ENCODE measurements at places on chromosomes 13 and 19. TPM values are rescaled to one million over a fixed set of nuclear protein-coding genes. Genes with fewer than 3 reads are reported as not detected.

The ZNF154 gene
- 42.8 TPM for total RNA-seq

The IZUMO1 gene
- not detected for total RNA-seq

The ERVK3-1 gene
- 79.0 TPM for total RNA-seq

The ZNF790 gene
- 15.1 TPM for total RNA-seq

The CEACAM20 gene
- total RNA-seq = not detected

The ACP7 gene
- total RNA-seq = not detected

The PROZ gene
- total RNA-seq = not detected

The GSX1 gene
- total RNA-seq = not detected

DNA sequence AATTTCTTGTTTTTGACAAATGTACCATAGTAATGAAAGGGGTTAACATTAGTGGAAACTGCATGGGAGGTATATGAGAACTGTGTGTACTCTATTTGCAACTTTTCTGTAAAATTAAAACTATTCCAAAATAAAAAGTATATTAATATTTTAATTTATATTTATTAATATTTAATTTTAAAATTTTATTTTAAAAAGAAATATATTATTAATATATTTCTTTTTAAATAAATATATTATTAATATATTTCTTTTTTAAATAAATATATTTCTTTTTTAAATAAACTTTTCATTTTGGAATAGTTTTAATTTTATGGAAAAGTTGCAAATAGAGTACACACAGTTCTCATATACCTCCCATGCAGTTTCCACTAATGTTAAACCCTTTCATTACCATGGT lies 101.1 kb upstream of the SLC7A1 start:
- no peaks in the 10 kb centered on the region for H3K36me3 ChIP-seq
- no peaks in the 10 kb centered on the region for H3K4me1 ChIP-seq
- no peak overlapping the region for H3K27ac ChIP-seq
- no peak for DNase-seq
- no peak overlapping the region for H3K4me3 ChIP-seq

DNA sequence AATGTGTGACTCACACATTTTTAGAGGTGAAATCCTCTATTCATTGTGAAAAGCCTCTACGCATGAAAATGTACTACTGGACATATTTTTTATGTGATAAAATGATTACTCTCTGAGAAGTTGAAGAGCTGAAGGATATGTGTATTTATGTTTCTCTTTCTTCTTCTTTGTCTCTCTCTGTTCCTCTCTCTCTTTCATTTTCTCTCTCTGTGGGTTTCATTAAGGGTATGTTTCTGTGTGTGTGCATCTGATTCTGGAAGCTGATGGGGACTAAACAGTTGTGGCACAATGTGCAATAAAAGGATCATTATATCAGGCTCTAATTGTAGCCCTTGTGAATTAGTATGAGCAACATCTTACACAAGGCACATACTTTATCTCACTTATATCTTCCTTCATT lies 867.7 kb downstream of the PCDH9 start:
- no peak for DNase-seq
- H3K36me3 ChIP-seq = no peaks in the 10 kb centered on the region
- H3K27me3 ChIP-seq = no peaks in the 10 kb centered on the region
- no peak overlapping the region for H3K27ac ChIP-seq

GRCh38 chr13:37369616-37370015 lies 229.0 kb downstream of the POSTN start:
- H3K27ac ChIP-seq = no peak overlapping the region
- no peak for DNase-seq
- H3K4me1 ChIP-seq = no peaks in the 10 kb centered on the region
- H3K4me3 ChIP-seq = no peak overlapping the region

- no peaks in the 10 kb centered on the region for H3K4me1 ChIP-seq
- H3K27ac ChIP-seq = no peak overlapping the region
- no peak for DNase-seq
- H3K36me3 ChIP-seq = no peaks in the 10 kb centered on the region
- H3K4me3 ChIP-seq = no peak overlapping the region
- H3K27me3 ChIP-seq = no peaks in the 10 kb centered on the region
Measured at GRCh38 chr13:111326981-111327642, 6.7 kb downstream of the TEX29 start.

DNA sequence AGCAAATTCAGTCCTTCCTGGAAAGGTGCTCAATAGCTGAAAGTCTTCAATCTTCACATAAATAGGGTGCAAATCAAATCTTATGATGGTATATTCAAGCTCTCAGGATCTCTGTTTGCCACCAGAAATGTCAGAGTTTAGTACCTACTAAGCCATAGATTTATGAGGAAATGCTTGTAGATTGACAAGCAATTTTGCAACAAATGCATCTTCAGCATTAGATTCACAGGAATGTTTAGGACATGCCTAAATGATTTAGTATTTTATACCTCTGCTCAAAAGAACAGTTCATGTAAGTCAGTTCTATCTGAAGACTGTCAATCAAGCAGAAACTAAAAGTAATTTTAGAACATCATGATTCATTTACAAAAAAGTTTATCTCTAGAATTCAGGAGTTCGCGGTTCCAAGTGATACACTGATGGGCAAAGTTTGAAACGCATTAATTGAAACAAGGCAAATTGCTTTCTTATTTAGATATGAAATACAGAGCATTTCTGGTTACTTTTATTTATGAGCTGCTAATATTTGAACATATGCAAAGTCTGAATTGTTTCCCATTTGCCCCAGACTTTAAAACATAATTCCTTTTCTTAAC lies 65.7 kb downstream of the DACH1 start:
- no peak overlapping the region for H3K4me3 ChIP-seq
- H3K27ac ChIP-seq = no peak overlapping the region
- DNase-seq = no peak
- H3K36me3 ChIP-seq = no peaks in the 10 kb centered on the region
- H3K27me3 ChIP-seq = no peaks in the 10 kb centered on the region
- no peaks in the 10 kb centered on the region for H3K4me1 ChIP-seq

- H3K27me3 ChIP-seq = no peaks in the 10 kb centered on the region
- no peak for DNase-seq
- H3K36me3 ChIP-seq = no peaks in the 10 kb centered on the region
- no peak overlapping the region for H3K4me3 ChIP-seq
- H3K4me1 ChIP-seq = no peaks in the 10 kb centered on the region
- H3K27ac ChIP-seq = no peak overlapping the region
Measured at GRCh38 chr19:14502334-14503092, 6.6 kb upstream of the GIPC1 start.

GRCh38 chr19:12884926-12885748 lies 1.9 kb downstream of the KLF1 start:
- peak; percentile 89 for DNase-seq
- H3K27me3 ChIP-seq = no peaks in the 10 kb centered on the region
- peaks cover 19% of the 10 kb centered on the region for H3K4me1 ChIP-seq
- no peaks in the 10 kb centered on the region for H3K36me3 ChIP-seq

- H3K36me3 ChIP-seq = no peaks in the 10 kb centered on the region
- no peak overlapping the region for H3K27ac ChIP-seq
- H3K4me3 ChIP-seq = no peak overlapping the region
- no peaks in the 10 kb centered on the region for H3K4me1 ChIP-seq
Measured at GRCh38 chr13:105346141-105346775, 1189.2 kb downstream of the EFNB2 start.

DNA sequence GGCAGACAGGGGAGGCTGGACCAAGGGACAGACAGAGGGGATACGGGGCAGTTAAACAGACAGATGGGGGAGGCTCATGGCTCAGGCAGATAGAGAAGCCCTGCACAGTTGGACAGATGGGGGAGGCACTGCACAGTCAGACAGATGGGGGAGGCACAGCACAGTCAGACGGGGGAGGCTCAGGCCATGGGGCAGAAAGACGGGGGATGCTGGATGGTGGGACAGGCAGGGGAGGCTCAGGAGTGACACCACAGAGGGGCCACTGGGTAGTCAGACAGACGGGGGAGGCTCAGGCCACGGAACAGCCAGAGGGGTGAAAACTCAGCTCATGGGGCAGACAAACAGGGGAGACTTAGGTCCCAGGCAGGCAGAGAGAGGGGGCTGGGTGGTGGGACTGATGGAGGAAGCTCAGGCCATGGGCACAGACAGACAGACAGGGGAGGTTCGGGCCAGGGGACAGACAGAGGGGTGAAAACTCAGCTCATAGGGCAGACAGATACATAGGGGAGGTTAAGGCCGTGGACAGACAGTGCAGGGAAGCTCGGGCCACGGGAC lies 886 bp downstream of the MFSD12 start:
- H3K36me3 ChIP-seq = no peaks in the 10 kb centered on the region

GRCh38 chr19:30559446-30559845 lies 187.3 kb downstream of the ZNF536 start:
- DNase-seq = no peak
- H3K4me1 ChIP-seq = no peaks in the 10 kb centered on the region
- no peaks in the 10 kb centered on the region for H3K27me3 ChIP-seq
- H3K27ac ChIP-seq = no peak overlapping the region

DNA sequence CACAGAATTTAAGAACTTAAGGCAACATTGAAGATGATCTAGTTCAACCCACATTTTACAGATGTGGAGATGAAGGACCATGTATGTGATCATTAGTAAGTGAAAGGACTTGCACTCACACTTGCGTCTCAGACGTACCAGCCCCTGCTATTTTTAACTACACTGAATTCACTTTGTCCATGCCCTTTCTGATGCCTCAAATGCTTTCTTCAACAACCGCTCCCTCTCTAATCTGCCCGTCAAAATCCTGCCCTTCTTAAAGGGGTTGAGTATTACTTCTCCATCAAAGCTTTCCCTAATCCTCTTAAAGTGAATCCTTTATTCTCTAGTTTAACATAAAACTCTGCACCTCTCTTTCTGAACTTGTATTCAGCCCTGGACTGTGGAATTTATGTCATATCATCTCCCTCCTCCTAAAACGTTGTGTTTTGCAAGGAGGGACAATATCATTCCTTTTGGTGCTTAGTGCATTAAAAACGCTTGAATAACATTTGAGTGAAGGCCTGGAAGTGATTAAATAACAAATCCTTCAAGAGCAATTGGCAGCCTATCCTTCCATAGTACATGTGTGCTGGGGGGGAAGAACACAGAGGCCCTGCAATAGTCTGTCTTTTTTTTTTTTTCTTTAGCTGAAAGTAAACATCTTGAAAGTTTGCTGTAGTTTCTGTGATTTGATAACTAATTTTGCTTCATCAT lies 493.3 kb downstream of the LMO7 start:
- H3K4me3 ChIP-seq = no peak overlapping the region
- no peak for DNase-seq
- H3K27ac ChIP-seq = no peak overlapping the region
- H3K27me3 ChIP-seq = no peaks in the 10 kb centered on the region
- no peaks in the 10 kb centered on the region for H3K4me1 ChIP-seq
- no peaks in the 10 kb centered on the region for H3K36me3 ChIP-seq

- H3K27ac ChIP-seq = no peak overlapping the region
- H3K4me3 ChIP-seq = no peak overlapping the region
- DNase-seq = no peak
- H3K27me3 ChIP-seq = no peaks in the 10 kb centered on the region
- H3K36me3 ChIP-seq = no peaks in the 10 kb centered on the region
Measured at GRCh38 chr13:100733261-100733660, 58.7 kb upstream of the TMTC4 start.

- H3K4me3 ChIP-seq = no peak overlapping the region
- H3K27me3 ChIP-seq = no peaks in the 10 kb centered on the region
- no peak for DNase-seq
- H3K4me1 ChIP-seq = no peaks in the 10 kb centered on the region
- no peaks in the 10 kb centered on the region for H3K36me3 ChIP-seq
- no peak overlapping the region for H3K27ac ChIP-seq
Measured at GRCh38 chr19:19948800-19949199, 48.1 kb downstream of the ZNF93 start.

DNA sequence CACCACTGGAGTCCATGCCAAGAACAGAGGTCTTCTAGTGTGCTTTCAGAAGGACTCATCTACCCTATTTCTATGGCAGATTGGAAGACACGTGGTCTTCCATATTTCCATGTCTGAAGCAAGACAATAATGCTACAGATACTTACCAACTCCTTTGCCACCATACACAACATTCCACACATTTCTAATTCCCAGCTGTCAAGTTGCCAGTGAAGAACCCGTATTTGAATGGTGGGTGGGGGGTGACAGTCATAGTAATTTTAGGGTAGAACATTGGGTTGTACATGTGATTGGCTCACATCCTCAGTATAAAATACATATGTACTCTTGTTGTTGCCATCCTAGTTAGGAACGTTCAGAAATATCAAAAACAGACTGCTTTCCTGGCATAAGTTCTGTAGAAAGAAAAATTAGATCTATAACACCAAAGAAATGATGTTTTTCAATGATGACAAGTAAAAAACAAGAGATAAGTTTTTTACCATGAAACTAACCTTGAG lies 69.3 kb downstream of the LHFPL6 start:
- DNase-seq = no peak
- H3K4me3 ChIP-seq = no peak overlapping the region
- H3K4me1 ChIP-seq = no peaks in the 10 kb centered on the region
- H3K27me3 ChIP-seq = no peaks in the 10 kb centered on the region

- no peak for DNase-seq
- H3K27ac ChIP-seq = no peak overlapping the region
- peaks cover 50% of the 10 kb centered on the region for H3K4me1 ChIP-seq
- no peak overlapping the region for H3K4me3 ChIP-seq
- no peaks in the 10 kb centered on the region for H3K27me3 ChIP-seq
- no peaks in the 10 kb centered on the region for H3K36me3 ChIP-seq
Measured at GRCh38 chr19:19423322-19423721, 17.8 kb downstream of the GATAD2A start.

DNA sequence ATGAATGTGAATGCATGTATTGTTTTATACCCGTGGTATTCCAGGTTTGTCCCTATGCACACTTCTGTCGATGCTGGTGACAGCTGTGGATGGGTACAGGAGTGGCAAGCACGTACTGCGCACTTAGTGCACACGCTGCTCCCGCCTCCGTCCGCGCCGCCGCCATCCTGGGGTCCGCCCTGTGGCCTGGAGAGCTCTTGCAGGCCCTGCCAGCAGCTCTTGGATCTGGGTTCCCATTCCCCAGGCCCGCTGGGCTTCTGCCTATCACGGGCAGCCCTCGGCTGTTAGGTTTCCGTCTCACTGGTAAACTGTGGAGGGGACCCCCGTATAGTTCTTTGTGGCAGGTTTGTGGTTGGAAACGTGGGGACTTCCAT lies 4.0 kb downstream of the GNA11 start:
- H3K27ac ChIP-seq = no peak overlapping the region
- no peak for DNase-seq
- H3K4me3 ChIP-seq = no peak overlapping the region
- H3K4me1 ChIP-seq = peaks cover 46% of the 10 kb centered on the region
- no peaks in the 10 kb centered on the region for H3K36me3 ChIP-seq

- H3K27me3 ChIP-seq = no peaks in the 10 kb centered on the region
- no peak overlapping the region for H3K27ac ChIP-seq
- H3K36me3 ChIP-seq = no peaks in the 10 kb centered on the region
- H3K4me1 ChIP-seq = no peaks in the 10 kb centered on the region
Measured at GRCh38 chr13:95516021-95516420, 36.5 kb upstream of the CLDN10 start.
